ENCODE measurements at places on chromosomes 7 and 10.

GRCh38 chr10:44989597-44990301, 11.0 kb upstream of the ZNF22 start:
- no peak for DNase-seq

DNA sequence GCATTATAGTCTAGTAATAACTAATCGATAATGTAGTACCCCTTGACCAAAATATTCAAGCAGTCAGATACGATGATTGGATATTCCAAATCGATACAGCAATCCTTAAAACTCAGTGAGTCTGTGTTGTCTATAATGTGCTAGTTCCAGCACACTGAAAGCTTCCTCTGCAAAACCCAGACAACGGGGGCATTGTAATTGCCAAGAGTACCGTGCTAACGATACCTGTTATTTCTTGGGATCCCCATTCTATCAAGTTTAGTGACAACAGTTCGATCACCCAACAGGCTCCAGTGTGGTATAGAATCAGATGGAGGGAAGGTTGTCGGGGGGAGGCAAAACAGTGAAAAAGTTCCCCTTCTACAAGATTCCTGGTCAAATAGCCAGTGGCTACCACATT, 865 bp downstream of the ZNF438 start:
- no peak for DNase-seq

DNA sequence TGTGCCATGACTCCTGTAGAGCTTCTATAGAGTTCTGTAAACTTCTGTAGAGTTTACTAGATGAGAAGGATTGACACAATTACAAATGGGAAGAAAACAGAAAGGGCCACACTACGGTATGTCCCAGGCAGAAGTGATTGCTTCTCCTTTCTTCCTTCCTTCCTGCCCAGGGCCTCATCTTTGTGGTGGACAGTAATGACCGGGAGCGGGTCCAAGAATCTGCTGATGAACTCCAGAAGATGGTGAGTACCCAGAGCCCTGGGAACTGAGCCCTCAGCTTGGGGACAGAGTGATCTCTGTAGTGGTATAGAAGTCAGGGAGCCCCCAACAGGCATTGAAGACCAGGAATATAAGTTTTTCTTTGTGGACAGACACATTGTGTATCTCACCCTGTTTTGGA, 1.7 kb downstream of the ARF5 start:
- no peak for DNase-seq

DNA sequence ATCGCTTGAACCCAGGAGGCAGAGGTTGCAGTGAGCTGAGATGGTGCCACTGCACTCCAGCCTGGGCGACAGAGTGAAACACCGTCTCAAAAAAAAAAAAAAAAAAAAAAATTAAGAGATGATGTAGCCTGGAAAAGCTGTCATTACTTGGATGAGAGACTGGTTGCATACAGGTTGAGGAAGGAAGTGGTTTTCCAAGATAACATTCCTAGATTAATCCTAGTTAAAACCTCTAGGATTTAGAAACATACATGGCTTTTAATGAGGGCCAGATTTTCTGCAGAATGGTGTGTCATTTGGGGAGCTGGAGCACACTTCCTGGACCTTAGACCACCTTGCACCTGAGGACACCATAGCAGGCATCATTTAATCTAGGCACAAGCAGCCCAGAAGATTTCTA, 17.8 kb downstream of the VWA2 start:
- no peak for DNase-seq

GRCh38 chr10:100888957-100889356, 23.8 kb upstream of the SLF2 start:
- no peak for DNase-seq

GRCh38 chr10:72337722-72338121, 17.0 kb downstream of the DNAJB12 start:
- no peak for DNase-seq

DNA sequence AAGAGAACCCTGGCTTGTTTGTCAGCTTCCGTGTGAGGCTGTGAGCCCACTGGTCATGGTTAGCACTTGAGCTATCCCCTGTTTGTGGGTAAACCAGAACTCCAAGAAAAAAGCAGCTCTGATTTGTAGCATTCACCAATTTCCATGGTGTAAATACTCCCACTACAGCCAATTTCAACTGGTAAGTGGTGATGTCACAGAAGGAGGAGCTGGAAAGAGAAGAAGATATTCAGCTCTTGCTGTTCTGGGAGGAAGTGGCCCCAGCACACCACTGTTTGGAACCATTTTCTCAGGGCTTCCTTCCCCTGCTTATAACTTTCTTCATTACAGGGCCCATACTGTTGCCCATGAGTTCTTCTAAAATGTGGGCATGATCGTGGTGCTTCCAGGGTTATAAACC, 500.1 kb upstream of the ZMIZ1 start:
- DNase-seq, result no peak

DNA sequence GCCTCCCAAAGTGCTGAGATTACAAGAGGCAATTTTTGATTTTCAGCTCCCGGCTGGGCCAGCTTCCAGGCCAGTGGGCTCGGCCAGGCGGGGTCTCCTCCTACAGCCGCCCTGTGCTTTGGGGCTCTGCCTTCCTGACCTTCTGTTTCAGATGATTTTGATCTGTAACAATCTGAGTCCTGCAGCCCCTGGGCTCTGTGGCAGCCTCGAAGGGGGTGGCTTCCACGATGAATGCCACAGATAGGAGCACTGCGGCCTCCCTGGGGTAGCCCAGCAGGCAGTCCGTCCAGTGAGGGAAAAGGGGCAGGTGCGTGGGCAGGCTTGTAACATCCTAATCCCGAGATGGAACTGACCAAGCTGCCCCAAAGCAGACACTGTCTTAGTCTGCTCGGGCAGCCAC, 177.5 kb downstream of the DNAJB6 start:
- DNase-seq, result no peak

DNA sequence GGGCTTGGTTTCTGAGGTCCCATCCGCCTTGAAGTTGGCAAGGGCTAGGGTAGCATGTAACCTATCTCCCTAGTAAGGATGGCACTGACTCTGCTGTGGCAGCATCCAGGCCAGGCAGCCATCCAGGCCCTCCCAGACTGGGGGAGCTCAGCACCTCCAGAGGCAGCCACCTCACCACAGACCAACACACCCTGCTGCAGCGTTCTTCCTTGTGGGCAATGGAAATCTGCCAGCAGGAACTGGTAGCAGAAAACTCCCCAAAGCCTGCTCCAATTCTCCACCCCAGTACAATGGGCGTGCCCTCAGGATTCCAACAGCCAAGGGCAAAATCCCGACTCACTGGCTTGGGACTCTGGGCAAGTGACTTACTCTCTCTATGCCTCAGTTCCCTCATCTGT, 27.5 kb downstream of the DLG5 start:
- DNase-seq, result no peak

- DNase-seq, result no peak
Observed at GRCh38 chr7:135925210-135925609, 51.9 kb downstream of the MTPN start.

DNA sequence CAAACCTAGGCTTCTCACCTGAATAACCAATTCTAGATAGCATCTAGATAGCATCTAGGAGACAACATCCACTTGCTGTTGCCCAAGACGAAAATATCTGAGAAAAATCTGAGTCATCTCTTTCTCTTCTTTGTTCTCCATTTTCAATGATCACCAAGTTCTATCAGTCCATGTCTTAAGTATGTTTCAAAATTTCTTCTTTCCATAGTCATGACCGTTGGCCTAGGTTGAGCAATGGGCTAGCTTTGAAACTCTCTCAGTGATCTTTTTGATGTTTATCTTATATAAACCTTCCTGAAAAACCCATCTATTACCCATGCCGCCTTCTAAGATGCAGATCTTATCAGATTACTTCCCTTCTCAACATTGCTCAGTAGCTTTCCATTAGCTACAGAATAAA, 23.4 kb upstream of the CASD1 start:
- DNase-seq, result no peak

GRCh38 chr10:127343821-127344220, 147.4 kb upstream of the INSYN2A start:
- DNase-seq, result no peak

DNA sequence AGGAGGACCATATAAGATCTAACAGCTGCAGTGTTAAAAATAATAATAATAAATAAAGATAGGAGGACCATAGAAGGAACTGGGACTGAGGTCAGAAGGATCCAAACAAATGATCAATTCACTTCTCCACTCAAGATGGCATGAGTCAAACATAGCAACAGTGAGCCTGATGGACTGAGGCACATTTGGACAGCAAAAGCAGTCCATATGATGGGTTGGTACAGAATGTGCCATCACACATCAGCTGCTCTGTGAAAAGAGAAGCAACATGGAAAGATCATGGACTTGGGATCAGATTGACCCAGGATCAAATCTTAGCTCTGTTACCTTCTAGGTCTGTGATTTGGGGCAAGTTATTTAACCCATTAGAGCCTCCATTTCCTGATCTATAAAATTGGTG, 188.9 kb upstream of the KMT2E start:
- DNase-seq, result no peak

GRCh38 chr10:28429573-28430216, 103.2 kb upstream of the WAC start:
- DNase-seq, result no peak

DNA sequence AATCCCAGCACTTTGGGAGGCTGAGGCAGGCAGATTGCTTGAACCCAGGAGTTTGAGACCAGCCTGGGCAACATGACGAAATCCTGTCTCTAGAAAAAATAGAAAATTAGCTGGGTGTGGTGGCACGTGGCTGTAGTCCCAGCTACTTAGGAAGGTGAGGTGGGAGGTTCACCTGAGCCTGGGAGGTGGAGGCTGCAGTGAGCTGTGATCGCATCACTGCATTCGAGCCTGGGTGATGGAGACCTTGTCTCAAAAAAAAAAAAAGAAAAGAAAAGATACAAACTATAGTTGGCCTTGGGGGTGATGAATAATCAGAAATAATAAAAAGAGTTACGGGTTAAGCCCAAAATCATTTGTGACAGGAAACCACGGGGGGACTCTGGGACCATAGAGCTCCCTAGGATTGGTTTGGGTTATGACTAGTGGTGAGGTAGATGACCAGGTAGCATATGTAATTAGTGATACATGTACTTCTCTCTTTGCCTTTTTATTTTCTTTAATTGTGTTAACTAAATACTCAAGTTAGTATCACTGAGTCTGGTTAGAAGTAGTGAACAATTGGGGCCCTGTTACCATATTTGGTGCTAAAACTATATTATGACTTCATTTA, 10.4 kb upstream of the ASCC1 start:
- DNase-seq, result no peak

- no peak for DNase-seq
Observed at GRCh38 chr7:156470399-156471320, 169.9 kb upstream of the RNF32 start.

DNA sequence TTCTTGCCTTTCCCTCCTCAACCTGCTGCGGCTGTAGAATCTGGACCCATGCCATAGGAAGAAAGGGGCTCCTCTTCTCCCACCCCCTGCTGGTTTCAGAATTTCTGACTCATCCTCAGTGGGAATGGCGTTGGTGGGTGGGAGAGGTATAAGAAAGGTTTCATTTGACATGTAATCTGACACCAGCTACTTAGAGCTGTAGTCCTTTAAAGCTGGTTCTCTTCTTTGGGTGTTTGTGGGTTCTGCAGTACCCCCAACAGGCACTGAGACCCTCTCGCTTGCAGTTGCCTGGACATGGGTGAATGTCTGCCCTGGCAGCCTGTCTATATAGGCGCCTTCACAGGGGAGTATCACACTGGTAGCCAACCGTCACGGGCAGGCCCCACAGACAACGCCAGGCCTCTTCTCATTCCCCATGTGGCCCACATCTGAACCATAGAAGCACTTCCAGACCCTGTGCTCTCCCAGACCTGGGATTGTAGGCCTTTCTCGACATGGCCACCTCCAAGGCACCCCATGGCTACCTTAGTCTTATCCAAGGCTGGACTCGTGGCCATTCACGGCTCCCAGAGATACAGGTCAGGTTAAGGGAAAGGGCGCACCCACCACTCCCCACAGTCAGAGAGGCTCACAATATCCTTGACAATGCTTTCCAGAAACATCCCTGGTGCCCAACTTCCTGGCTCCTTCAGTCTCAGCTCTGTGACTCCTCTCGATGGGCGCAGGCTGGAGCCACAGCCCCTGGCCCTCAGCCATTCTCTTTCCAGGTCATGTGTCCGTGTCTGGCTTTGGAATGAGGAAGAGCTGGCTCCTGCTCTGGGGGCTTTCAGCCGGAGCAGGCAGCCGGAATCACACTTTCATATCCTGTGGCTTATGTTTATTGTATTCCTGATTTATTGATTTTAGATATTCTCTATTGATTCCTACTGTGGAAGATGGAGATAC, 17.5 kb downstream of the ZNF862 start:
- no peak for DNase-seq

- no peak for DNase-seq
Observed at GRCh38 chr7:1460821-1461645, 1.8 kb upstream of the MICALL2 start.

GRCh38 chr10:97153270-97153850, 32.4 kb downstream of the SLIT1 start:
- no peak for DNase-seq

- DNase-seq, result no peak
Observed at GRCh38 chr10:93095225-93095624, 21.5 kb downstream of the CYP26A1 start.

- DNase-seq, result no peak
Observed at GRCh38 chr7:98724591-98724990, 107.5 kb downstream of the NPTX2 start.

DNA sequence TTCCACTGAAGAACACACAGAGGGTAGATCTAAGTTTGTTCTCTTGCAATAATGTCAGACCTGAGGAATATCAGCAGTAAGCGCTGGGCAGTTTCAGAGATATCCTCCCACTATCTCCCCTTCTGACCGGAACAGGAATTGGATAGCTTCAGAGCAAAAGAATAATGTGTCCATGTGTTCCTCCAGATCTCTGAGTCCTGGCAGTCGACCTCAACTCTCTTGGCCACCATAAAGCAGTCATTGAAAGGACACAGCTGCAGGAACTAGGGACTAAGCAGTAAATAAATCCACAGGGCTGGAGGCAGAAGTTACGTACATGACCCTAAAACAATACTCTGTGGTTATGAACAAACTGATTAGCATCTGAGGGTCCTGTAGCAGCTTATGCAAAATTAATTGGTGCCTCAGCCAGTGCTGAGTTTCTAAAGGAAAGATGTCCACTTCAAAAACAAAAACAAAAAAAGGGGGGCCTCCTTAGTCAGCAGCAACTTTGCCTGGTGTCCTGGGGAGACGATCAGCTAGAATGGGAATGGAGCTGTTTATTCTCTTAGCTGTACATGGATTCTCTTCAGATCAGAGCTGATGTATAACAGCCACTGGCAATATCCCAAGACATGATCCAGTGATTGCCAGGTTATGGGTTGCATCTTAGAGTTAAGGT, 6.4 kb upstream of the PRTFDC1 start:
- DNase-seq, result no peak

DNA sequence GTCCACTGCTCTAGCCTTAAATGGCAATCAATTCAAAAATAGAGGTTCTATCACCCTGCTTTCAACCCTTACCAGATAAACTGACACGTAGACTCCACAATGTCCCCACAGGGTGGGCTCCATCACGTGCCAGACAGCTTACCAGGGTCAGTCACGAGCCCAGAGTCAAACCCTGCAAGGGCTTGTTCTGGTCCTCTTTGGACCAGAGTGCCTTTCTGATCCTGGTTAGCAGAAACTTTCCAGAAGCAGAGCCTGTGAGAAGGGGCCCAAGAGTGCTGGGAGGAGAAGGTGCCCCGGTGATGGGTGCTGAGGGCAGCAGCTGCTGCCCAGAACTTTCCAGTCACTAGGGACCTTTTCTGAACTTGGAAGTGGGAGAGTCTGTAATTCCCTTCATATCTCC, 354 bp upstream of the GIMAP5 start:
- no peak for DNase-seq

Measured in activated CD8-positive, alpha-beta memory T cell treated with anti-CD3 and anti-CD28 coated beads for 1 hour (primary cell).